Umbilical cord (tissue), 2 donors: ENCODE measurements at places on chromosomes 6 and 20.
A peak's percentile ranks its signal among the peaks of the same experiment; 100 is the strongest.

DNA sequence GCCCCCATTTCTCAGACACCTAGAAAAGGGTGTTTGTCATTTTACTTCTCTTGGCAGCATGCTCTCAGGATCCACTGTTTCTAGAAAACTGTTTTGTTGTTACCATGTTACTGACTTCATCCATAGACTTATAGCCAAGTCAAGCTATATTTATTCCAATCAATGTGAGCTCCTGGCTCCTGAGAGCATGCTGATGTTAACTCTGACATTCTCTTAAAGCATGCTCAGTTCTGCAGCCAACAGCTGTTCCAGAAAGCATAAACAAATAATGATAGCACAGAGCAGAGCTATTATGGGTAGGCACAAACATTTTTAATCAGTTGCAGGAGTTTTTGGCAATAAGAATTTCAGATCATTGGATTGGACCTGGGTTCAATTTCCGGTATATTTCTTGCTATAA is 92.4 kb upstream of the CEP85L start:
- no peak for DNase-seq

GRCh38 chr20:2890742-2891141 is 17.5 kb downstream of the PTPRA start:
- DNase-seq = no peak

DNA sequence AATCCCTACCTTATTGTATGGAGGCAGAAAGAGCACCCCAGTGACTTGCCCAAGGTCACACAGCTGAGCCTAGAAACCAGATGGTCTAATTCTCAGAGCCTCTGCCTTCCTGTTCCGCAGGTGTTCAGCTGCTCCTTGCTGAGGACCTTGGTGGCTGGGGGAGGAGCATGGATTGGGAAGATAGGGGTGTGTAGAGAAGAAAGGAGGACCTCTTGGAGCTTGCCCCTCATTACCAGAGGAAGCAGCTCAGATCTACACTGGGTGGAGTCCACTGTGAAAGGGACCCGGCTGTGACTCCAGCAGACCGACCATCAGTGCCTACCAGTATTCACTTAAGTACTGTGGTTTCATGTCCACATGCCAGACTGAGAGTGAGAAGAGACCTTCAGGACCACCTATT is 15.2 kb downstream of the FOXP4 start:
- no peak for DNase-seq

- DNase-seq = no peak
Measured at GRCh38 chr6:28078050-28078449, 2.3 kb upstream of the ZNF165 start.

- peak; percentile 33 for DNase-seq
Measured at GRCh38 chr20:11676630-11677287, 240.9 kb upstream of the BTBD3 start.

DNA sequence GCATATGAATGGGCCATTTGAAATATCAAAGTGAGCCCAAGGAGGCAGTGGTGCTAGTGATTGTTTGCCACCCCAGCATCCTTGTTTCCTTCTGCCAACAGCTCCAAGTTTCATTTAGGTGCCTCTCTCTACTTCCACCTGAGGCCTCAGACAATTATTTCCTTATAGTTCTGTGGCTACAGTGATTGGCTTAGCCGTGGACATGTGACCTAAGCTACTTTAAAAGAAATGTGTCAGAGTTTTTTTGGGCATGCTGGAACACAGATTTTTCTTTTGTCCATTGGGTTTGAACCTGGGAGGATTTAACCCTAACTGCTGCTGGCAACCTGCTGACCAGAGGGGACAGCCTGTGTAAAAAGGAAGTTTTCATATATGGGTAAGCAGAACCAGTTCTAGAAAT is 319.4 kb downstream of the CD109 start:
- DNase-seq = no peak

DNA sequence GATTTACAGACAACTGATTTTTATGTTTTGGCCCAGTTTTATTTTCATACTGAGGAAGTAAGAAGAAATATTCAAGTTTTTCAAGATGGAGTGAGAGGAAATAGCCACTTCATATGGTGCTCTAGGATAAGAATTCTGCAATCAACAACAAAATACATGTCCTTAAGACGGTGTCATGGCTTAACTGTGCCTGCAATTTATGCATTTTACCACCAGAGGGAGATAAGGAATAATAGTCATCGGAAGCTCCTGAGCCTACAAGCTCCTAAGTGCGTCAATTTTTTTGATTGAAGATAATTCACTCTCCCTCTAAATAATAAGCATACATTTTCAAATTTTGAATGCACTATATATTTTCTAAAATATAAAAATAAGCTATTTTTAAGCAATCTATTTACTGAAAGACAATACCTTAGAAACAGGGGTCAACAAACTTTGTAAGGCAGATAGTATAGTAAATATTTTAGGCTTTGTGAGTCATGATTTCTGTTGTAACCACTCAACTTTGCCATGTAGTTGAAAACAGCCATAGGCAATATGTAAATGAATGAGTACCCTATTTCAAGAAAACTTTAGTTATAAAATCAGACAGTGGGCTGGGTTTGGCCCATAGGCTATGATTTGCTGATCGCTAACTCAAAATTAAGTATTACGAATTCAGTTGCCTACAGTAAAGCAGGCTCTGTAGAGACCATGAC is 230.9 kb upstream of the DTNBP1 start:
- no peak for DNase-seq

GRCh38 chr6:47519279-47519678 is 41.7 kb downstream of the CD2AP start:
- DNase-seq = no peak

DNA sequence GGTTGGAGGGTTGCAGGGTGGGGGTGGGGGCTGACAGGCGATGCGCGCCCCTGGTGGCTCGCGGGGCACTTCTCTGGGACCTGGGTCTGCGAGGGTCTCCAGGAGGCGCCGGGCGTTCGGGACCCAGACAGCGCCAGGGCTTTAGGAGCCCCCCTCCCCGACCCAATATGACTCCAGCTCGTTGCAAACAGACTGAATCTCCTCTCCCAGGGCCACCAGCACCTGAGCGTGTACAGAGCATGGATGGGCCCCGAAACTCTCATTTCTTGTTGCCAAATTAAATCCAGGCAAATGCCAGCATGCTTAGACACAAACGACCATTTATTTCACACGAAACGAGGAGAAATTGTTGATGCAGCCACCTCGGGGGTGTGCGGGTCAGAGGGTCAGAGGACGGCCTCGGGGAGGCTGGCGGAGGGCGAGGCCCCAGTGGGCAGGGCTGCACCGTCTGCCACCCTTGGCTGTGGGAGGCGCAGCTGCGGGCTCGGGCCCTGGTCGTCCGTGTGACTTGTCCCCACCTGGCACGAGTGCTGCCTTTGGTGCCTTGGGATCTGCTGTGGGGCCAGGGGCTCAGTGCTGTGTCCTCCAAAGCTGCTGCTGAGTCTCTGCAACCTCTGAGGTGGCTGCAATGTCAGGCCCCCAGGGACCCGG is 20.9 kb upstream of the GATA5 start:
- no peak for DNase-seq

GRCh38 chr20:12837646-12838045 is 171.1 kb upstream of the SPTLC3 start:
- no peak for DNase-seq

DNA sequence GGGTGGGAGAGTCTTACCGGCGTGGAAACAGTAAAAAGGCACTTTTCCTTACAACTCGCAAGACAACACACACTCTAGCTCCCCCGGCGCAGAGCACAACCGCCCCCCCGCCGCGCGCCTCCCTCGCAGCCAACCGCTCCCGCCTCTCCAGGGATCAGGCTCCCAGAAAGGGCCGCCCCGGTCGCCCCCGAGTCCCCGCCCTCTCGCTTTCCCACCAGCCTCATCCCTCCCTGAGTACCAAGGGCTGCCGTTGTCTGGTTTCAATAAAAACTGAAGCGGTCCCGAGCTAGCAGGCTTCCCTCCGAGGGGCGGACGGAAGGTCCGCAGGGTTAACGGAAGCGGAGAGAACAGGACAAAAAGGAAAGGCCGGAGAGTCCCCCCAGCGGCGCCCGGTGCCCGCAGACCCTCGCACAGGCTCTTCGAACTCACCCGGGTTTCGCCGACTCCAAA is 804 bp downstream of the ELOVL5 start:
- DNase-seq = peak; percentile 90

GRCh38 chr20:13034936-13035335 is 26.2 kb downstream of the SPTLC3 start:
- DNase-seq = no peak

GRCh38 chr20:6008254-6008653 is 45.6 kb downstream of the LRRN4 start:
- peak; percentile 90 for DNase-seq

- no peak for DNase-seq
Measured at GRCh38 chr20:61761453-61762166, 304.1 kb downstream of the TAF4 start.

DNA sequence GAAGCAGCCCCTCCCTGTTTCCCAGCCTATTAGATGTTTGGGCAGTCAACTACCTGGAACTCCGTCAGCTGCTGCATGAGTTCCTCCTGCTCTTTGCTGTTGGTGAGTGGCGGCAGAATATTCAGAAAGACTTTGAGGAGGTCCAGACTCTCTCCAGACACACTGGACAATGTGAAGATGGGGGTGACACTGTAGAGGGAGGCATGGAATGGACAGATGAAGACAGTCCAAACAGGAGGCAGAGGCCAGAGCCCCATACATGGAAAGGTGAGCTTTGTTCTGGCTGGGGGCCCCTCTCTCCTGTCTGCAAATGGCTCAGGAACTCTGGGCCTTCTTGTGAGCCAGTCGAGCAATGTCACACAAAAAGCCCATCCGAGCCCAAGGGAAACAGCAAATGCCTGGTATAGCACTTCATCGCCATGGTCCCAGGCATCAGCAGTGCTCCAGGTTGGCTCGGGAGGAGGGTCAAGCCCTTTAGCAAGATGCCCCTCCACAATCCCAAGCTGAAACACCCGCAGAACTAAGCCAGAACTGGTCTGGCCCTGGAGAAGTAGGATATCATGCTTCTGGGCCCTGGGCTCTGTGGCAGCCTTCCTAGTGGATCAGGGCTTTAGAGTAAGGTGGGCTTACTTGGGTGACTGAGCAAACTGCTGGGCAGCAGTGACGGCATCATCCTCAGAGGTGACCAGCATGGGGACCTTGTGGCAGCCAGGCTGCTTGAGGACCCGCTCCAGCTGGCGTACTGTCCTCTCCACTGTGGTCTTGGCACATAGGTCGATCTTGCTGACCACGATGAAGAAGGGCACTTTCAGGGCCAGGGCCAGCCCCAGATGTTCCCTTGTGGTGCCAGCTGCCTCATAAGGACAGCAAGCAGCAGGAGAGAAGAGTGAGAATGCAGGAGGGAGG is 4.9 kb downstream of the GTPBP2 start:
- DNase-seq = no peak

GRCh38 chr6:106527979-106528378 is 101.3 kb downstream of the RTN4IP1 start:
- DNase-seq = no peak

GRCh38 chr6:79234150-79235022 is at the start of gene HMGN3:
Gene HMGN3 (minus strand): TSS chr6:79234682.
- DNase-seq = peak; percentile 96

GRCh38 chr6:132322398-132322797 is 78.9 kb downstream of the MOXD1 start:
- DNase-seq = no peak

DNA sequence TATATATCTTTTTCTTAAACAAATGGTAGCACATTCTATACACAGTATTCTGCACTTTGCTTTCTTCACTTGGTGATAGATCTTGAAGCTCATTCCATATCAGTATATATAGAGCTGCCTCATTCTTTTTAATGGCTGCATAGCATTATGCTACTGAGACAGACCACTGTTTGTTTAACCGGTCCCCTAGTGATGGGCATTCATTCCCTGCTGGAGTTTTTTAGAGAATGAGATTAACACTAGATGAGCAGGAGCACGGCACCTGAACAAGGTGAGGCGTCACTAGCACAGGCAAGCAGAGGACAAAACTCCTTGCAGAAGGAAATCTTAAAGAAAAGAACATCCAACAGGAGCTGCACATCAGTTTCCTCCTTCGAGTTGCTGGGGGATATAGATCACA is 69.6 kb downstream of the GNAS-AS1 start:
- DNase-seq = no peak

GRCh38 chr6:129929433-129929832 is 68.3 kb upstream of the TMEM244 start:
- DNase-seq = no peak

GRCh38 chr6:39786649-39787048 is 5.5 kb upstream of the DAAM2 start:
- no peak for DNase-seq

DNA sequence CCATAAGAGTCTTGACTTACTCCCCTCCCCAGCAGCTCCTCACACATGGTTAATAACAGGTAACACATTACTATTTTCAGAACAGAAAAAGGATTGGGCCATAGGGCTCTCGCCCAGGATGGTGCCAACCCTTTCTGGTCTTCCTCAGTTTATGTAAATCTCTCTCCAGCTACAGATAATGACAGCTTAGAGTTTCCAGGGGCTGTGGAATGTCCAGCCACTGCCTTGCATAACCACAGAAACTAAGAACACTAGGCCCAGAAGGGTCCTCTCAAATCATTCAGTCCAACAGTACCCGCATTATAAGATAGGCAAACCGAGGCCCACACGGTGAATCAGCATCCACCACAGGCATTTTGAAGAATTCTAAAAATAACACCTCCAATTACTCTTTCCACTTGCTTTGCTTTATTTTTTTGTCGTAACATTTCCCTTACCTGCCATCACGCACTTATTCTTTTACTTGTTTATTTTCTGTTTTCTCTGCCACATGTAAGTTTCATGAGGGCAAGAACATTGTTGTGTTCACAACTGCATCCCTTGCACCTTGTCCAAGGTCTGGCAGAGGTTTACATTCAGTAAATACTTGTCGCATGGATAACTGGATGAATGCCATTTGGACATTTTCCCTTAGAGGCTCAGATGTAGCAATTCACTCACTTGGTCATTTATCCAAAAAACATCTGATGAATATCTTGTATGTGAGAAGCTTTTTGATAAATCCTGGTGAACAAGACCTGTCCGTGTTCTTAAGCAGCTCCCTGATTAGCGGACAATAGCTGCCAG is 6.4 kb upstream of the SDC4 start:
- DNase-seq = peak; percentile 75

GRCh38 chr20:62872184-62872847 is 10.7 kb upstream of the TCFL5 start:
- DNase-seq = no peak

GRCh38 chr20:53786071-53786444 is 192.4 kb upstream of the ZNF217 start:
- peak; percentile 29 for DNase-seq

- peak; percentile 21 for DNase-seq
Measured at GRCh38 chr6:143964674-143965081, 43.4 kb downstream of the PLAGL1 start.

- no peak for DNase-seq
Measured at GRCh38 chr6:39143238-39143930, 28.4 kb upstream of the SAYSD1 start.

GRCh38 chr6:121223930-121224329 is 110.3 kb downstream of the TBC1D32 start:
- DNase-seq = no peak
